ENCODE measurements at places on chromosomes 11 and 22. TPM values are rescaled to one million over a fixed set of nuclear protein-coding genes. Genes with fewer than 3 reads are reported as not detected.

The CYTH4 gene
- 1.6 TPM for total RNA-seq

The UCP3 gene
- 0.28 TPM for total RNA-seq

The TSSC4 gene
- 36.7 TPM for total RNA-seq

The CRYBB3 gene
- total RNA-seq, result 0.64 TPM

The NRGN gene
- 1.1 TPM for total RNA-seq

The TRIM48 gene
- not detected for total RNA-seq

The FGF19 gene
- total RNA-seq, result not detected

The SAA2 gene
- 19.0 TPM for total RNA-seq

The ZFTA gene
- 2.9 TPM for total RNA-seq

The ABTB2 gene
- total RNA-seq, result 3.4 TPM

The KDM4E gene
- not detected for total RNA-seq

The CCDC85B gene
- 15.3 TPM for total RNA-seq

The OTUB1 gene
- total RNA-seq, result 78.9 TPM

The DDI1 gene
- not detected for total RNA-seq

DNA sequence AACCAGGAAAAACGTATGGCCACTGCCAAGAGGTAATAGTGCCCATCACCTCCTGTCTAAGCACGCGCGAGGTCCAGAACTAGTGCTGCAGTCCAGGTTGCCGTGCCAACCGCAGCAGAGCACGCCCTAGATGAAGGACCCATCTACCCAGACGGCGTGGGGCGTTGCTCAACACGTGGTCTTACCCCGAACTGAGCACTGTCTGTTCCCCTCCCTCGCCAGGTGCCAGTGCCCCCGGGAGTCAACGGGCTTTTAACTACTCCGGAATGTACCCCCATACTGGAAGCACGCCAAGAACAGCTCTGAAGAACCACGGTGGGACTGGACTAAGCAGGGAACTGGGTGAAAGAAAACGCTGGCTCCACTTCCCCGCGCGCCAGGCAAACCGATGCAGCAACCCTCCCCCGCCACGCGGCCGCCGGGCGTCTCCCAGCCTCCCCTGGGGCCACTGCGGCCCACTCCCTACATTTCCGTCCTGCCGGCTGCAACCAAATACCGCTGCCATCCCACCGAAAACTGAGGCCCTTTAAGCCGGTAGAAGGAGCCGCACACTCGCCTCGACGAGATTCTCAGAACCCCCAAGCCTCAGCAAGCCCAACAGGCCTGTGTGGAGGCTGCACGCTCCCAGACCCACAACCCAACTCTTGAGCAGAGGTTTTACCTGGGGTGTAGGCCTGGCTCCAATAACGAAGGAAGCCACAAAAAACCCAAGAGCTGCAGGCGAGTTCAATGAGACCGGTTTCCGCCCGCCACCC, at the start of gene HSPA8:
Gene HSPA8 (minus strand): TSS at position 734 of the 755 bp plus-strand sequence. CDS start 812 bp downstream, outside the sequence.
- ATAC-seq, result peak; percentile 40

DNA sequence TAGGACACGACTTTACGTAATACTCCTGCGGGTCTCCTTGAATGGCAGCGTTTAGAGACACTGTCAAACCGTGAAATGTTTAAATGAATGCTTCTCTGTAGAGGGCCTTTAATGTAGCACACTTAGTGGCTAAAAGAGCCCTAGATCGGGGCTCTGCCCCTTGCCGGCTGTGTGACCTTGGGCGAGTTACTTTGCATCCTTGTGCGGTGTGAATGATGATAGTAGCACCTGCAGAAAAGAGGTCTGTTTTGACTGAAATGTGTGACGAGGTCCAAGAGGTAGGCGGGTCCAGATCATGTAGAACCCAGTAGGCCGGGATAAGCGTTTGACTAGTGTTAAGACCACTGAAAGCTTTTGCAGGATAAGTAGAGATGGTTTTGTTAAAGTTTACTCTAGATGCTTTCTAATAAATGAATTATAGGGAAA, 866 bp downstream of the MED17 start:
- no peak for ATAC-seq

- ATAC-seq, result no peak
Observed at GRCh38 chr11:67644042-67644441, 4.5 kb upstream of the TBX10 start.

DNA sequence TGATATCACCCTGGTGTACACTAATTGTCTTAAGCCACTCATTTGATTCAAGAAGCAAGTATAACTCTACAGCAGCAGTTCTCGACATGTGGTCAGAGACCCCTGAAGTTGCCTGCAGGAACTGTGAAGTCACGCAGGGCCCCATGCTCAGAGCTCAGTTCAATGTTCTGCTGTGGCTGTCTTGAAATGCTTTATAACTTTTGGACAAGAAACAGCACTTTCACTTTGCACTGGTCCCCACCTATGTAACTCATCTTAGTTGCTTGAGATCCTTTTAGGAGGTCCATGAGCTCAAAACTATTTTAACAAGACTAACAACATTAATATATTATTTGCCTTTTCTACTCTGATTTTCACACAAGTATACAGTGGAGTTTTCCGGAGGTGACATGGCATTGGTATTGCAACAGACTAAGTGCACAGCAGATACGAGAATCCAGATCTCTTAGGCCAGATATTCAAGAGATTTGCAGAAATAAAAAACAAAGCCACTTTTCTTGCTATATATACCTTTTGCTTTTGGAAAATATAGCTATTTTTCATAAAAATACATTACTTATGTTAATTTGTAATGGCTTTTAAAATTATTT, 64.8 kb downstream of the PRR5L start:
- ATAC-seq, result no peak

GRCh38 chr11:65559951-65560537, 1.9 kb upstream of the LTBP3 start:
- peak; percentile 20 for ATAC-seq

DNA sequence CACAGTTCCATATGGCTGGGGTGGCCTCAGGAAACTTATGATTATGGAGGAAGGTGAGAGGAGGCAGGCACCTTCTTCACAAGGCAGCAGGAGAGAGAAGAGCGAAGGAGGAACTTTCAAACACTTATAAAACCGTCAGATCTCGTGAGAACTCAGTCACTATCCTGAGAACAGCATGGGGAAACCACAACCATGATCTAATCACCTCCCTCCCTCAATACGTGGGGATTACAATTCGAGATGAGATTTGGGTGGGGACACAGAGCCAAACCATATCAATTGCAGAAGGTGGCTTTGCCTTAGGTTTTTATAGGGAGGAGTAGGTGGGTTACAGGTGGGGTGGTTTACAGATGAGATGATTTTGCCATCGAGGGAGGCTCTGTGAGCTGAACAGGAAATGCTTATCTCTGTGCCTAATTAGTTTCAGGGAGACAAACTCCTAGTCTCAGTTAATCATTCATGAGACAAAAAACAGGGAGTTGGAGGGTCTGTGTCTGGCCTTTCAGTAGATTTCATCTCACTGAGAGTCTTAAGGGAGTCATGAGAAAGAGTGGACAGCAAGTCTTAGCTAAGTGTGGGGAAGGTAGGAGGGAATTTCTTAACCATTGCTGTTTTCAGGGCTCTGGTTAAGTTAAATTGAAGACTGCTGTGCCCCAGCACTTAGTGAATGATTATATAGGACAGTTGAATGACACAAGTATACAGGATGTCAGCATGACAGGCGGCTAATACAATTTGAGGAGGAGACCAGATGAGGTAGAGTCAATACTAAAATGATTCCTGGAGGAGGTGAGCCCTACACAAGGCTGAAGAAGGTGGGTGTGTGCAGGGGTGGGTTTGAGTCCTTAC, 47.7 kb downstream of the CWC15 start:
- no peak for ATAC-seq

- peak; percentile 43 for ATAC-seq
Observed at GRCh38 chr11:67276781-67277230, 10.5 kb downstream of the GRK2 start.

- peak; percentile 25 for ATAC-seq
Observed at GRCh38 chr11:10751581-10751940, 515 bp downstream of the CTR9 start.

- no peak for ATAC-seq
Observed at GRCh38 chr11:69904161-69904973, 85.2 kb upstream of the FGF3 start.

DNA sequence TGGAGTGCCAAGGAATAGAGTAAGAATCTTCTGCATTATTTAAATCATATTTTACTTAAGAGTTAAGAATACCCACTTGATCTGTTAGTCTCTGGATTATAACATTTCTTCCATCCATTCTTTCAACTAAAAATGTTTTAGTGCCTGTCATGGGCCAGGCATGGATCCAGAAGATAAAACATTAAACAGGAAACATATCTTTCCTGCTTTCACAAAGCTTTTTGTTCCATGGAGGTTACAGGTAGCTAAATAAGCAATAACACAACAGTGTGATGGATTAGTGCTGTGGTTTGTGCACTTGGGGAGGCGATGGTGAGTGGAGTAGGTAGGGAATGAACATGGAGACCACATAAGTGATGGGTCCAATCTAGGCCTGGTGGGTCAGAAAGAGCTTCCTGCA, 258.5 kb downstream of the DDX10 start:
- no peak for ATAC-seq

- no peak for ATAC-seq
Observed at GRCh38 chr11:1200611-1201191, 22.2 kb upstream of the MUC5B start.

- no peak for ATAC-seq
Observed at GRCh38 chr22:19836512-19836911, 18.2 kb downstream of the GNB1L start.

DNA sequence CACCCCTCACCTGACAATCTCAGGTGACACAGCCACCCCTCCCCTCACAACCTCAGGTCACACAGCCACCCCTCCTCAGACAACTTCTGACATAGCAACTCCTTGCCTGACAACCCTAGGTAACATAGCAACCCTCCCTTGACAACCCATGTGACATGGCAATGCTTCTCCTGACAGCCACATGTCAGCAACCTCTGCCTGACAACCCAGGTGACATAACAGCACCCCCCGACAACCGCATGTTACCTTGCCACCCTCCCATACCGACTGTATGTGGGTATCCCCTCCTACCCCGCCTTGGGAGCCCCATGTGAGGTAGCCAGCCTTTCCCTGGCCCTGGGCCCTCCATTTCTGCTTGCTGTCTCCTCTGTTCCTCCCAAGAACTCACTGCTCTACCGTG, 77.7 kb upstream of the B3GAT1 start:
- ATAC-seq, result no peak

GRCh38 chr11:3686751-3687150, 15.6 kb upstream of the CHRNA10 start:
- ATAC-seq, result no peak

- no peak for ATAC-seq
Observed at GRCh38 chr11:133403900-133404299, 128.4 kb downstream of the OPCML start.

DNA sequence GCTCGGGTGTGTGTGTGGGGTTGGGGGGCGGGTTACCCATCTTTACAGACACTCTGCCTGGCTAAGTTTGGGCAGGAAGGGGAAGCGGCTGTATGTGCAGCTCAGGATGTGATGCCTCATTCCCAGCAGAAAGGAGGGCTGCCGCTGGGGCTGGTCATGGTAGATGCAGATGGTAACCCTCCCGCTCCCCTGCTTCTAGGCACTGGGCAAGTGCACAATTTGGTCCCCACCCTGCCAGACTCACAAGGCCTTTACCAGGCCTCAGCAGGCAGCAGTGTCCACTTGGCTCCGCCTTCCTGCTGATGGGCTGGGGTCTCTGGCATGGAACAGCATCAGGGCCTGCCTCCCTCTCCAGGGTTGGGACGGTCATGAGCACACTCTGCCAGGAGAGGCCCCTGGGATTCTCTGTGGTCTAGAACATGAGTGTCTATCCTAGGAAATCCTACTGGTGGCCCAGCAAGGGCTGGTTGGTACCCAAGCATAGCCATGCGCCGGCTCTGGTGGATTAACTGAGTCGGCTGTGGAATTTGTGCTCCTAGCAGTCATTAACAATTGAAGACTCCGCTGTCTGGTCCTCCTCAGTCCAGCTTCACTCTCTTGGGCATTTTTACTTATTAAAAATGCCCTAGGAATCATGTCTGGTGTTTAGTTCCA, 4.2 kb downstream of the LMO1 start:
- no peak for ATAC-seq

DNA sequence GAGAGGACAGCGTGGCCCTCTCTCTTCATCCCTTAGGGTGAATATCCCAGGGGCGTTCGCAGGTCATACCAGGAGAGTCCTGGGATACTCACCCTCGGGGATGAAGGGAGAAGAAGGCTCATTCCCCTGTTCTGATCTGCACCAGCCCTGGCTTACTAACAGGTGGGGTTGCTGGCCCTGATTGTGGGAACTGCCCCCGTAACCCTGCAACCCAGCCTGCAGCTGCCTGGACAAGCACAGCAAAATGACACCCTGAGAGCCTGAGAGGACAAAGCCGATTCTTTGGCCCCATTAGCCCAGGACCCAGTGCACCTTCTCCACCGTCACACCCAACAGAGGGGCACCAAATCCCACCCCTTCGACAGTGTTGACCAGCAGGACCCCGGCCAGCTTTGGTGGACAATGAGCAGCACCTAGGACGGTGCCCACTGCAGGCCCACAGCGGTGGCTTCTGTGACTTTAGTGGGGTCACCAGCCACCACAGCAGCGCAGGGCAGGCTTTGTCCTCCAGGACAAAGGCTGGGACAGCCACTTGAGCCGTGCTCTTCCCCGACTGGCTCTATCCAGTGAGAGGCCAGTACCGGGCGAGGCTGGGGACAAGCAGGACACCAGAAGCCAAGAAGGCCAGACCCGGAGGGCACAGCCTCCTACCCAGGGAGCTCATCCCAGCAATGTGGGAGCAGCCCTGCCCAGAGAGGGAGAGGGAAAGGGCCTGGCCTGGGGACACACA, 98.5 kb upstream of the RTL6 start:
- no peak for ATAC-seq

All from esophagus mucosa (tissue), 1 donor.